Activated CD4-positive, alpha-beta T cell treated with anti-CD3 and anti-CD28 coated beads, Interleukin-2, Interleukin-6, amounts not matched to agents 100 ng/mL and 50 ng/mL, durations not matched to agents 16 hours and 8 hours (primary cell): ENCODE measurements at places on chromosomes 1 and 21.
A peak's percentile ranks its signal among the peaks of the same experiment; 100 is the strongest.

- DNase-seq, result no peak
Measured at GRCh38 chr21:15301736-15302135, 236.9 kb upstream of the NRIP1 start.

DNA sequence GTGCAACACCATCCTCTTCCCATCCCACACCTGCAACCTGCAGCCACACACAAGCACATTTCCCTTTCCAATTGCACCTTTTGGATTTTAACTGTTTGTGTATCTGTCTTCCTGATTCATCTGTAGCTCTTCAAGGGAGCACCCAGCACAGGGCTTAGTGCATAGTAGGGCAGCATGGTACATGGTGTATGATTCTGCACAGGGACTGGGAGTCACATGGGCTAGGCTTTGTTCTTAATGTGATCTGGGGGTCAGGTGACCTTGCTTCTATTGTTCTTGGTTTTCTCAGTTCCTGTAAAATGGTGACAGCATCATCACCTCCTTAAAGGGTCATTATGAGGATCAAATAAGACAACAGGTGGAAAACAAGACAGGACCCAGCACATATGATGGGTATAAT, 419.3 kb downstream of the MATN1 start:
- no peak for DNase-seq

DNA sequence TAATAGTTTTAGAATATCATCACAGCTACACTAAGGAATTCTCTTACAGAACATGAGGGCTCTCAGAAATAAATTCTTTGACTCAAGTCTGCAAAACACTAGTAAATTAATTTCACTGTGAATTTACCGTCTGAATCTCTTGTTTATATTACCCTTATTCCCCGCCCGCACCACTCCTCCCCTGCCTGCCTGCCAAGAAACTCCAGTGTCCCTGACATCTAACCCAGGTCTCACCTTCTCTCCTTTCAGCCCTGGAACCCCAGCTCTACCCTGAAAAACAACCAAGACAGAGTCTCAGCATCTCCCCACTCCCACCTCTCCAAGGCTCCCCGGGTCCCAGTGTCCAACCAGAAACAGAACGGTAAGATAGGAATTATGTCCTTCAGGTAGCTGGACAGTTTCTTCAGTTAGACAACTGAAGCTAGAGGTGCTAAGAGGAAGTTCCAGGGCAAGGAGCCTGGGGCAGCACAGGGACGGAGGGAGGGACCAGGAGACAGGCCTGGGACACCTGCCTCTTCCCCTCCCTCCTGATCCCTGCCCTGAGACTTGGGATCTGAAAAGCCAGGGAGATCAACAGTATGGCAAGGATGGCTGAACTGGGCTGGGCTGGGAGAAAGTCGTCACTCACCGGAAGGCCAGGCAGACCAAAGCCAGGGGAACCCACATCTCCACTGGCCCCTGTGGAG, 15.4 kb downstream of the COL16A1 start:
- DNase-seq, result no peak

DNA sequence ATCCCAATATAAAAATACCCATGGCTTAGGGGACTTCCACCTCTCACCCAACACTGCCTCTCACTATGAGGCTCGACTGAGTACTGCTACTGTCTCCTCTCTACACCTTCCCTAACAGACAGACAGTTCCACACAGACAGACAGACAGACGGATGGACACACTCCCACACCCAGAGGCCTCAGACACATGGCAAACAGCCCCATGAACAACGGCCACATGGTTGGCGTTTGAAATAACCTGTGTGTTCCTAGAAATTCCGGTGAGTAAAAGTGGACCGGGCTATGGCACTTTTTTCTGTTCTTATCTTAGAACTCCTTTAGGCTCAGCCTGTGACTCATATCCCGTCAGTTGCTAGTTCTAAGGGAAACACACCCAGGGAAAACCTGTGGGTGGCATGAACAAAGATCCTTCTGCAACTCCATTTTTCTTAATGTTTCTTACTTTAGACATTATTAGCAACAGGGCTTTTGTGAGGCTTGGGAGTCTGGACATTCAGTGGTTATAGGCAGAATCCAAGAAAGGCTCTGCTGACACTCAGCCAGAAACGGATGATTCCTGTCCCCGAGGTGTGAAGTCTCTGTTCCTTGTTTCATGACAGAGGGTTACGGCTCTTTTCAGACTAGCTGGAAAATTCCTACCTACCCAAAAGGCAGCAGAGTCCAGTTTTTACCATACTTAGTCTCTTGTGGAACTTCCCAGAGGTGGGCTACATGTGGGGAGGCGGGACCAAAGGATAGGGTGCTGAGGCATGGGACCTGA, 90.5 kb upstream of the TLR5 start:
- peak; percentile 7 for DNase-seq

GRCh38 chr1:201989354-201990128, 7.1 kb downstream of the RNPEP start:
- DNase-seq, result no peak

DNA sequence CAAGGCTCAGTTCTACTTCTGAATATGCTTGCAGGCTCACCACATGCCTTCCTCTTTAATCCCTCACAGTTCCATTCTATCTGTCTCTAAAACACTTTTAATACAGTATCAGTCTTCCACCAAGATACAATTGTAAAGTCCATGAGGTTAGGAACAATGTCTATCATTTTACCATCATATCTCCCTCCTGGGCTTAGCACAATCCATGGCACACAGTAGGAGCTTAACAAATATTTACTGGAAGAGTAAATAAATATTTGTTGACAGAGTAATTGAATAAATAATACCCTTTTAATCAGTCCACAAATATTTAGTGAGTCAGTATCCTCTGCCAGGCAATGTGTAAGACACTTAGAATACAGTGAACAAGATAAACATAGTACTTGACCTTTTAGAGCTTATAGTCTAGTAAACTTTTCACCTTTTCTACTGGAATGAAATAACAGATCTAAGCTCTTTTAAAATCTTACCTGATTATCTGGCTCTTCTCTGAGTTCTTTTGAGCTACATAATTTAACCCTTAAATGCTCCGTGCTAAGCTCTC, 12.7 kb upstream of the GADD45A start:
- DNase-seq, result no peak

GRCh38 chr1:81007024-81007423, 793.7 kb upstream of the ADGRL2 start:
- no peak for DNase-seq

- peak; percentile 27 for DNase-seq
Measured at GRCh38 chr1:173454966-173455524, 22.1 kb upstream of the PRDX6 start.

DNA sequence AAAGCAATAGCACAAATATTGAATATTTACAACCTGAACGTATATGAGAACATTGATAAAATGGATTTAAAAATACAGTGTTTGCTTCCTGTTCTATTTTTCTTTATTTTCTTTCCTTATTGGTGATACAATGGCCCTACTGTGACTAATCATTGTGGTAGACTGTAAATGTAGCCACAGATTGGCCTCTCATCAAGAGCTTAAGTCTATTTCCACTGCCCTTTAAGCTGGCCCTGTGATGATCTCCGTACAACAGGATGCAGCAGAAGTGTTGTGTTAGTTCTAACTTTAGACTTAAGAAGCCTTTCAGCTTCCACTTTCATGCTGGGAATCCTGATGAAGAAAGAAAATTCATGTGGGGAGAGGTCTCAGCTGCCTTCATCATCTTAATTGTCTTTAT, 285.6 kb upstream of the B3GALT2 start:
- DNase-seq, result no peak

DNA sequence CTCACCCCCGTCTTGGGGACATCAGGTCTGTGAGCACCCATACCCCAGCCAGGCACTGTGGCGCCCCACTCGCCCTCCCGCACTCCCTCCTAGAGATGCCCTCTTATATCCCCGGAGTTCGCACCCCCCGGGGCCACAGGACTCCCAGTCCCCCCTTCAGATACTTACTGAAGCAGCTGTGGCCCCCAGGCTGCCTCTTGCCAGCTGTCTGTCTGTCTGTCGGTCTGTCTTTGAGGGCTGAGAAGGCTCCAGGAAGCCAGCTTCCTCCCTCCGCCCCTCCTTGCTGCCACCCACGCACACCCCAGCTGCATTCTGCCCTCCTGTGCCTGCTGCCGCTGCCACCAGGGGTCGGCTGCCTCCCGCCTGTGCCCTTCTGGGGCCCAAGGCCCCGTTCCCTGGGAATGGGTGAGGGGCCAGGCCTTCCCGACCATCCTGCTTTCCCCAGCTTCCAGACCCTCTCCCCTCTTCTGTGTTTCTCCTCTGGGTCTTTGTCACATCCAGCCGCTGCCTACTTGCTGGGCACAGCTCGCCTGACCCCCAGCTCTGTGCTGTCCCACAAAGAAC, at the start of gene PTPN7:
Gene PTPN7, minus strand, starts transcription at position 226 of the 564 bp plus-strand sequence. CDS start 1,200 bp downstream, outside the sequence.
- peak; percentile 92 for DNase-seq

DNA sequence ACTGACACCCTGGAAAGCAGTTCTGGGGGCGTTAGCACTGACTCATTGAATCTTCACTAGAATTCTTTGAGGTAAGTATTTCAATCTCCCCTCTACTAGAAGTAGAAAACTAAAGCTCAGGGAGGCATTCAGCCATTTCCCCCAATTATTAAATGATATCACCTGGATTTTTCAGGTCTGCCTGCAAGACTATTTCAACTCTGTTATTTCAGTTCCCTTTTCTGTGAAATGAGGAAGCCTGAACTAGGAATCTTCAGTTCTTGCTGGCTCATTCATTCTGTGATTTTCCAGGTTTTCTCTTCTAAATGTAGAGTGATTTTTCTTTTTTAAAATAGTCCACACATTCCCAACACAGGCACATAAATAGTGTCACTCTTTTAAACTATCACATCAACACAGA, 337.0 kb upstream of the NR5A2 start:
- DNase-seq, result no peak

- DNase-seq, result no peak
Measured at GRCh38 chr1:46931151-46931550, 10.1 kb downstream of the CYP4A11 start.

- no peak for DNase-seq
Measured at GRCh38 chr1:83086346-83086745, 912.6 kb downstream of the TTLL7 start.

DNA sequence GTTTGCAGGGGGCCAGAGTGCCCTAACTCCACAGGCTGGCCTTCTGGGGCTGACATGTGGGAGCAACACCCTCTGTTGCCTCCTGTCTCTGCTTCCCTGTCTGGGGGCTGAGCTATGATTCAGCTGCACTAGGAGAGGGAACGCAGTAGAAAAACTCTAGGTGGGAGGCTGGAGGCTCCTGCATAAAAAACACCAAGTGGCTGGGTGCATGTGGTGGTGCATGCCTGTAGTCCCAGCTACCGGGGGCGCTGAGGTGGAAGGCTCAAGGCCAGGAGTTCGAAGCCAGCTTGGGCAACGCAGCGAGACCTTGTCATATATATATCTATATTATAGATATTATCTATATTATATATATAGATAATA, 5.6 kb downstream of the KIF17 start:
- DNase-seq, result no peak

DNA sequence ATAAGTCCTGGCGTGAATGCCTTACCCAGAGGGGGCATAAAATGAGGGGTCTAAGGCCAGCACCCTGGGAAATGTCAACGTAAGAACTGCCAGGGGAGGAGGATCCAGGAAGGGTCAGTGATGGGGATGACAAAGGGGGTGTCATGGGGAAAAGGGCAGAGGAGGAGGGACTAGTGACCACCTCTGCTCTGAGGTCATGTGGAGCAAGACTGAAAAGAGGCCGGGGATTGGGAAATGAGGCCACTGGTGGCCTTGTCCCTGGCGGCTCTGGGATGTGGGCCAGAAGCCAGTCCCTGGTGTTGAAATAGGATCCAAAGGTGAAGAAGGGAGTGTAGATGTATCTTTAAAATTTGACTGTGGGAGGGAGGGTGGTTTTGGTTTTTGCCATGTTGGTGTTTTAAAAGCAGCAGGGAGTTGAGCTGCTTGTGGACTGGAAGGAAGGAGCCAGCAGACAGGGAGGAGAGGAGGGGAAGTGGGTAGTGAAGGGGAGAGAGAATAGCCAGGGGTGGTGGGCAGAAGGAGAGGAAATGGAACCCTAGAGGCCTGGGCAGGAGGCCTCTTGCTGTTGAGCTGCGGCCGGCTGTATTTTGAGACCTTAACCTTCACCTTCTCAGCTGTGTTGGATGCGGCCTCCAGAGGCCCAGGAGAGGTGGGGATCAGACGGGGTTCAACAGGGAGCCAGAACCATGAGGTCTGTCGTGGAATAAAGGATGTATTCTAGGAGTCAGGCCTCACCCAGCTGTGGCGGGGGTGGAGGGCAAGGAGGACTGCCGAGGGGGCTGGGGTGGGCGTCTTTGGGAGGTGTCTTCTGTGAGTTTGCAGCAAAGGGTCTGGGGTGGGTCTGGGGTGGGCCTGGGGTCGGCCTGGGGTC, 92.5 kb downstream of the DHRS3 start:
- no peak for DNase-seq

DNA sequence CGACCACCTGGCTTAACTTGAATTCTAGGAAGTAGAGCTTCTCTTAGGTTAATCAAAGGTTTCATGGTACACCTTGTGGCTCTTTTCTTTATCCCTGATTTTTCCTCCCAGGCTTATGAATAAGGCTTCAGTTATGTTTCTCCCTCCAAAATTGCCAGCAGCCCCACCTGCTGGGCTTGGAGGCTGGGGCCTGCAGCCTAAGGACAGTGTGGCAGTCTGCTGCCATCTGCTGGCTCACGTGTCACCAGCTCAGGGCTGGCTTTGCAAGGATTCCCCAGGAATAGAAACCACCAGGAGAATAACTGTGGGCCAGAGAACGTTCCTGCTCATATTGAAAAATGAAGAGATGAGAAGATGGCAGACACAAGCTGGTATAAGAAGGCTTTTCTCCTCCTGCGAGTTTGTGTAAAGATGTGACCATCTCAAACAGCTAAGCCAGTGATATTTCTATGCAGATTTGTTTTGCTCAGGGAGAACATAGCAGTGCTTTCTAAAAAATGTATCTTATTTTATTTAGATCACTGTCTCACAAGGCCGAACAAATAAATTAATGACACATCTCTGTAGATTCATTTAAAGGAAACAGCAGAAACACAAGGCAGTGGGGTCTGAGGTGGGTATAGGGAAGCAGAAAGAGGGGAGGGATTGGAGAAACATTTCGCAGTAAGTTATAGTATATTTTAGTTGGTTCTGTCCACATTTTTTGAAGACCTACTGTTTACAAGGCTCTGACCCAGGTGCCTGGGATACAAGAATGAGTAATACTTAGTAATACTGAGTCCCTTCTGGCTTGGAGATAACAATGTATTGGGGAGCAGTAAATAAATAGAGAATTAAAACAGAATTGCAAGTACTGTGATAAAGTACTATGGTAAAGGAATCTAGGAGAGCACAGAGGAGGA, 291.1 kb upstream of the SGIP1 start:
- peak; percentile 85 for DNase-seq

GRCh38 chr1:15107058-15107687, 46.4 kb upstream of the TMEM51 start:
- DNase-seq, result no peak

GRCh38 chr1:38133756-38134155, 87.2 kb upstream of the POU3F1 start:
- no peak for DNase-seq
